Stimulated activated CD4-positive, alpha-beta T cell treated with anti-CD3 and anti-CD28 coated beads, Interleukin-1b, Interleukin-23, amount 100 ng/mL, for 4 hours (primary cell): ENCODE measurements at places on chromosomes 5 and 9.

GRCh38 chr9:136940526-136941230, 3.9 kb downstream of the FBXW5 start:
- no peak for DNase-seq

DNA sequence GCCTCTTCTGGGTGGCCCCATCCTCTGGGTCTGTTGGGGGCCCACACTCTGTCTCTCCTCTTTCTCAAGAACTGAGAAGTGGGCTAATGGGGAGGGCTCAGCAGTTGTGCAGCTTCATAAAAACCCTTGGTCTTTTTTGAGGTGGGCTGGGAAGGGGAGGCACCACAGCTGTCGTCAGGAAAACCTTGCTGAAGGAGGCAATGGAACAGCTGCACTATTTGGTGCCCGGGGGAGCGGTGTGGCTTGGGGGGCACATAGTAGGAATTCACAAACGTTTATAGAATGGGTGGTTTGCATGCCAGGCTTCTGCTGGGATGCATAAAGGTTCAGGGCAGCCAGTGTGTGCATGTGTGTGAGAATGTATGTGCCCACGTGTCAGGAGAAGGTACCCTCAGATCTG, 3.2 kb upstream of the IER5L start:
- DNase-seq = no peak

DNA sequence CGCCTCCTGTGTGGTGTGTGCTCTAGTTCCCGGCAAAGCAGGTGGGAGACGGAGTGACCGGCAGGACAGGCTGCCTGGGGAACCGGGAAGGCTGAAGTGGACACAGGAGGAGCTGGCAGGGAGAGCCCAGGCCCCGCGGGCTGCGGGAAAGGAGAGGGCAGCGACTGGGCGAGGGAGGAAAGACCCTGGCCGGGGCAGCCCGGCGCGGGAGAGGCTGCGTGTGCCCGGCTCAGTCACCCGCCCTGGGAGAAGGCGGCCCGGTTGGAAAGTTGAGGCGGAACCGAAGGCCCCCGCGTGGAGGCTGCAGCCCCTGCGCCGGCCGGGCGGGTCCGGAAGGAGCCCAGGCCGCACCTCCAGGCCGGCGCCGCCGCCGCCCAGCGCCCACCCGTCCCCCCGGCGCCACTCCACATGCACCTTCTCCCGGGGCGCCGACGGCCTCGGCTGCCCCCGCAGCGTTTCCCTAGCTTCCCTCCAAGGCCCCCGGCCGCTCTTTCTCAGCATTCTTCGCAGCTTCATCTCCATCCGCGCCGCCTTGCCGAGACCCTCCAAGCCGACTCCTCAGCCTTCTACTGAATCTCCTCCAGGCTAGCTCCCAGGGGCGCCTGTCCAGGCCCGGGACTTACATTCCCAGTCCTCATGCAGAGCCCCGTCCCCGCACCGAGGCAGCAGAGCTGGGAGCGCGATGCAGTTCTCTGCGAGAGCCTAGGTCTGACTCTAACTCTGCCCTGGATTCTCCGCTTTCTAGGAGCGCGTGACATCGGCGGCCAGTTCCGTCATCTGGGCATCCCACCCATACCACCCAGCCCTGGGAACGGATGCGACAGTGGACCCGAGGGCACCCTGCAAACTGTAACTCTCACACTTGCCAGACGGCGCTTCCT, 152.0 kb downstream of the ERCC6L2 start:
- no peak for DNase-seq

GRCh38 chr5:73962801-73963425, 336.9 kb downstream of the ARHGEF28 start:
- no peak for DNase-seq

GRCh38 chr5:149762958-149763630, 33.0 kb downstream of the PPARGC1B start:
- DNase-seq = no peak

- DNase-seq = no peak
Measured at GRCh38 chr5:145568581-145568980, 266.6 kb downstream of the PRELID2 start.

GRCh38 chr5:116137544-116138378, 52.9 kb downstream of the COMMD10 start:
- no peak for DNase-seq

- DNase-seq = no peak
Measured at GRCh38 chr9:116493183-116493860, 193.8 kb upstream of the TRIM32 start.

DNA sequence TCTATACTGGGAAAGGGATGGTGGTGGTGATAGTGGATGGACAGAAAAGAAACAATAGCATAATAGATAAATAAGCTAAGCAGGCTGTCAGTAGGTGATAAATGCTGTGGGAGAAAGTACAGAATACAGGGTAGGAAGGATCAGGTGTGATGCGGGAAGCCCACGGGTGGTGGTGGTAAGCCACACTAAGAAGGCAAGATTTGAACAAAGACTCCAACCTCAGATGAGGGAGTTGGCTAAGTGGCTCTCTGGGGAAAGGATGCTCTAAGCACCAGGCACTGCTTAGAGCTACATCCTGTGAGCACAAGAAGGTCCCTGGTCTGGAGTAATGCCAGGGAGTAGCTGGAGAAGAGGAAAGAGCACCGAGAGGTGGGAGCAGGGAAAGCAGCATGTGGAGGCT, 151.6 kb upstream of the KLF9 start:
- DNase-seq = no peak

DNA sequence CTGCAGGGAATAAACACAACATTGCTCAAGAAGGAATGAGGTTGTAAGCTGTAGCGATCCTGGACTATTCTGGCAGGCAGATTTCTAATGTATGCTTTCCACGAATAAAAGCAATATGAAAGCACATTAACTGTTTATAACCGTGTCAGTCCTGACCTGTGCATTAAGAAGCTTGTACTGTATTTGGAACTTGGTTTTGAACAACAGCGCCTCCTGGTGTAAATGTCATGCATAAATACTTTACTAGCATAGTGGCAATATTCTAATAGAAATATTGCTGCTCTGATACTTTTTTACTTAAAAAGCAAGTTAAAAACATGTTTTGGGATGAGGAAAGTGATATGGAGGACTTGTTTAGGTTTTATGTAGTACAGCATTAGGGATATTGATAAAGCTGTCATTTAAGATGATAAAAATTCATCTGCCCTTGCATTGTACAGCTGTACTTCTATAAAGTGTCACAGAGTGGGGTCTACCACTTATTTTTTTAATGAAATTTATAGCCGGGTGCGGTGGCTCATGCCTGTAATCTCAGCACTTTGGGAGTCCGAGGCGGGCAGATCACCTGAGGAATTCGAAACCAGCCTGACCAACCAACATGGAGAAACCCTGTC, 70.7 kb upstream of the GNE start:
- DNase-seq = no peak

GRCh38 chr9:37946971-37947370, 43.0 kb upstream of the SLC25A51 start:
- no peak for DNase-seq

- no peak for DNase-seq
Measured at GRCh38 chr5:144011388-144011787, 159.1 kb downstream of the YIPF5 start.

DNA sequence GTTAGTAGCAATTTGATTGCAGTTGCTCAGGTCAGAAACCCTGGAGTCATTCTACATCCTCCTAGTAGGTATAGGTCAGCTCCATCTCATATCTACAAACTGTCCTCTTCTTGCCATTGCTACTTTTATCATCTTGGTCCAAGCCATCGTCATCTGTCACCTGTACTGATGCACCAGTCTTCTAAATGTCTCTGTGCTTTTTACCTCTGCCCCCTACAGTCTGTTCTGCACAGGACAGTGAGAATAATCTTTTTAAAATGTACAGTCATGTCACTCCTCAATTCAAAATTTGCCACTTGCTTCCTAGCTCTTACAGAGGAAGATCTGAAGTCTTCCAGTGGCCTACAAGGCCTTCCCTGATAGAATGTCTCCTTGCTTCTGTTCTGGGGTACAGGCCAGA, 6.8 kb downstream of the NNT start:
- DNase-seq = no peak

DNA sequence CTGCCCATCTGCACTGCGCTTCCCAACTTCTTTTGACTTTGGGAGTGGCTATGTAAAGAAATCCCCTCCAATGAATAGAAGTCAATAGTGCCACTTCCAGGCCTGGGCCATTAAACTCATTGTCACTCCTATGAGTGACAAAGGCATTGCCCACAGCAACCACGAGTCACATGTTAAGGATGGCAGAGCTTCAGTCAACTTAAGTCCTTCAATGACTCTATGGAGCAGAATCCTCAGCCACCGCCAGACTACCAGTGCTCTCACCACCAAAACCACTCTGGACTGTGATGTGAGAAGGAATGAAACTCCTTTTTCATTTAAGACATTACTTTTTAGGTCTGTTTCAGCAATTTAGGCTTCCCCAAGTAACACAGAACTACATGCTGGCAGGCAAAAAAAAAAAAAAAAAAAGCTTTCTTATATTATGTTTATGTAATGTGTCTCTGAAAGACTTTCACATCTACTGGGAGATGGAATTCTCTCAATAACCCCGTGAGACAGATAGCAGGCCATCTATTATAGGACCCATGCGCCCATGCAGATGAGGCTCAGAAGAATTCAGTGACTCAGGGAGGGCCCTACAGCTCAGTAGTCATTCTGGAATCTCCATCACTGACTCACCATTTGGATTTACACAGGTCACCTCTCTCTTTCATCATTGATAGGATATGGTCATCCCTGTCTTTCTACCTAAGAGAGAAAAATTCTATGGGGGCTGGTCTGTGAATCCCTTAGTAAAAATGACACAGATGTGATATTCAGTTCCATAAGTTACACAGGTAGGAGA, 180.5 kb downstream of the CEMIP2 start:
- DNase-seq = no peak

- DNase-seq = no peak
Measured at GRCh38 chr5:136701191-136701590, 335.8 kb upstream of the TRPC7 start.

DNA sequence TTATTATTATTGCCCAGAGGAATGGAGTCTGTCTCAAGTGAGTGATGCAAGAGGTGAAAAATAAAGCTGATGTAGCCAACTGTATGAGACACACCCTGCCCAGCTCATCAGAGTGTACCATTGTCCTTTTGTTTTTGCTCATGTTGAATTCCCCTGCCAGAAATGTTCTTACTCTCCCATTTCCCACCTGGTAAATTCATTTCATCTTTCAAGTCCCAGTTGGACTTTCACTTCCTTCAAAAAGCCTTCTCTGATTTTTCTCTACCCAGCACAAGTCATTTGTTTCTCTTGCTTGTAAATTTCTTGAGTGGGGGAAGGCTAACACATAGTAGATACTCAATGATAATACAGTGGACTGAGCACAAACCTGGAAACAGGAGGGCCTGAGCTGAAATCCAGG, 394.5 kb upstream of the ZNF462 start:
- no peak for DNase-seq

GRCh38 chr9:35954942-35955546, 2.9 kb downstream of the OR2S2 start:
- peak; percentile 32 for DNase-seq

DNA sequence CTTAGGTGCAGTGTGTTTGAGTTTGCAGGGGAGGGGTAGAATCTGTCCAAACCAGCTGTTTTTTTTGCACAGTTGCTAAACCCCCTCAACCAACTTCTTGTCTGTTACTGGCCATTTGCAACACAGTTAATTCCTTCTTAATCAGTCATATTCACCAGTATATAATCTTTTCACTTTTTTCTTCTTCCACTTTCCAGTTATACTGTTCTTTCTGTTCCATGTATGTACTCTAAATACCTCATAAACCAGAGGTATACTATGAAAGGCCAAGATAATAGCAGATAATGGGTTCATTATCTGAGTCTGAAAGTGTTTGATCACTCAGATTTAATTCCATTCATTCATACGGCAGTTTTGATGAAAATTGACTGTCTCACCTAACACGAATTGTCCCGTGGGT, 11.1 kb downstream of the SMAD5 start:
- DNase-seq = no peak

DNA sequence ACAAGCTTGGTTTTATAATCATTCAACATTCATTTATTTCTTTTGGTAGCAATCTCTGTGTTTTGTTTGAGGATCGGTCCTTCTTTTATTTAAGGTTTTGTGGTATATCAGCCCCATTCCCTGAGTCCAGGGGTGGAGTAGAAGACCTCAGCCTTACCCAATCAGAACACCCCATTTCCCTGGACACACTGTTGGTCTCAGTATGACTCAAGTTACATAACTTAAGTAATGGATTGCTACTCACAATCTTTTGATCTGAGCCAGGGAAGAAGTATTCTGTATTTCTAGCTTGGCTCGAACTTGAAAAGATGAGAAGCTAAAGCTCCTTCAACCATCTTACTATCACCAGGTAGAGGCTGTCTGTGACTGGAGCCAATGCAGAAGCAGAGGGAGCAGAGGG, 175.2 kb upstream of the HAPLN1 start:
- no peak for DNase-seq

GRCh38 chr9:105339849-105340248, 95.4 kb downstream of the SLC44A1 start:
- no peak for DNase-seq

- DNase-seq = no peak
Measured at GRCh38 chr5:140443-140829, 48.5 kb downstream of the PLEKHG4B start.

DNA sequence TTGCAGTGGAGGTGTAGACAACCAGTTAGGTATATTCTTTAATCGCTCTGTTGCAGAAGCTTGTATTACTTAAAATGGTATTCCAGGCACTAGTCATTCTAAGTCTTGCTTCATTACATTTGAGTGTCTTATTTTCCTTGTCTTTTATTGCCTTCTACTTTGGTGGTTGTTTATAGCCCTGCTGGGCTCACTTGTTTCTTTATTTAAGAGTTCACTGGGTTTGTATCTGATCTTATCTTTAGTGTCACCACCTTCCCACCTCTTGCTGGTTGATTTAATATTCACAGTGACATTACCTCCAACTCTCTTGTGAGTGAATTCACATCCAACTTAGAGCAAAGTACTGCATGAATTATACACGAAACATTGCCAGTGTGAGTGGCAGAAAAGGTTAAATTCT, 83.6 kb upstream of the BNC2 start:
- no peak for DNase-seq

- DNase-seq = no peak
Measured at GRCh38 chr5:91499943-91500531, 116.9 kb upstream of the ARRDC3 start.

GRCh38 chr5:143176048-143176447, 227.4 kb downstream of the NR3C1 start:
- DNase-seq = no peak

DNA sequence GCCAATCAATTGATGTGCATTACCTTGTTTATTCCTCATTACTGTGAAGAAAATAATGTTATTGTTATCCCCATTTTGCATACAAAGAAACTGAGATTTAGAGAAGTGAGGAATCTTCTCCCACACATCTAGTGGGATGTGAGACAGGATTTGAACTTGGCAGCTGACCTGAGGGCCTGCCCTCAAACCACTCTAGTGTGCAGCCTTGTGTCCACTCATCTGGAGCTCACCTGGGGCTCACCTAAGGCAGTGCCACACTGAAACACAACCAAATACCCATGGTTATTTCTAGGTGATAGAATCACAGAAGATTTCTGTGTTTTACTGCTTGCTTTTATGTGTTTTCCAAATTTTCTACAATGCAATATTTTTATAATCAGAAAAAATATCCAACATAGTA, 94.7 kb upstream of the SAP30L start:
- DNase-seq = no peak
